ENCODE measurements at places on chromosomes 7 and 10.

- DNase-seq, result no peak
Observed at GRCh38 chr7:151003572-151003971, 12.8 kb downstream of the NOS3 start.

GRCh38 chr7:105016709-105017656 lies 3.0 kb downstream of the KMT2E start:
- no peak for DNase-seq

DNA sequence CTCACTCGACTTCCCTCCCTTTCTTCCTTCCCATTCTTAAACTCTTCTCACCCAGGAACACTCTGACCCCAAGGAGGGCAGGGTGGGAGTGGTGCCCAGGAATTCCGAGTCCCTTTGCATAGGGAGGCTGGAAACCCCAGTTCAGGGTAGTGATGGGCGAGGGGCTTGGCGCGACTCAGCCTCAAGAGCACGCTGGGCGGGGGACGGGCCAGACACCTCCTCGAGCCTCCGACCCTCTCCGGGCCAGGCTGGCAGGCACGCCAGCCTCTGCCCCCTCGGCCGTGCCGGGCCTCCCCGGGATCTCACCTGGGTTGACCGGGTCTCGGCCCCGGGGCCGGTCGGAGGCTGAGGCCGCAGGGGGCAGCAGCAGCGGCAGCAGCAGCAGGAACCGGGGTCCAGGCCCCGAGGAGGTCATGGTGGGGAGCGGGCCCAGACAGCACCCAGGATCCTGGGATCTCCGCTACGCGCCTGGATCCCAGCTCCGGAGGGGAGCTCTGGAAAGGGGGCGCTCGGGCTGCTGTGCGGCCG lies 457 bp downstream of the PLOD3 start:
- DNase-seq, result no peak

GRCh38 chr7:107154826-107155225 lies 14.0 kb upstream of the HBP1 start:
- no peak for DNase-seq

DNA sequence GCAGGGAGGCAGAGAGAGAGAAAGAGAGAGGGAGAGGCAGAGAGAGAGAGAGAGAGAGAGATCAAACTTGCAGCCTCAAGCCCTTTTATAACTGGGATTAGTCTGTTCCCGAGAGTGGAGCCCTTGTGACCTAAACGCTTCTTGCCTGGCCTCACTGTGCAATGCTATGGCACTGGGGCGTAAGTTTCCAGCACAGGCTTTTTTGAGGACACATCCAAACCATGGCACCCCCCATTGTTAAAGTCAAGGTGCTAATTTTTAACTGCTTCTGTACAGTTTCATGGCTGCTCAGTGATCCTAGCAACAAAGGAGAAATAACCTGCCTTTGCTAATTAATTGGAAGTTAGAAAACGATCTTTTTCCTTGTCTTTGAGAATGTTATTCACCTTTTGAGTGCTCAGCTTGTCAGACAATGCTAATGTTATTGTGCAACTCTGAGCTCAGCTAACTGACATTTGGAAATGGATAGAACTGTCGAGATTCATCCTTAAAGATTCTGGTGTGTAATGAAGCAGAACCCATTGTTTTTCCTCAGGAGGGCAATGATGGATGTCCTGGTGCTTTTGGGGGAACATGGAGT lies 268.4 kb downstream of the GLRX3 start:
- no peak for DNase-seq

DNA sequence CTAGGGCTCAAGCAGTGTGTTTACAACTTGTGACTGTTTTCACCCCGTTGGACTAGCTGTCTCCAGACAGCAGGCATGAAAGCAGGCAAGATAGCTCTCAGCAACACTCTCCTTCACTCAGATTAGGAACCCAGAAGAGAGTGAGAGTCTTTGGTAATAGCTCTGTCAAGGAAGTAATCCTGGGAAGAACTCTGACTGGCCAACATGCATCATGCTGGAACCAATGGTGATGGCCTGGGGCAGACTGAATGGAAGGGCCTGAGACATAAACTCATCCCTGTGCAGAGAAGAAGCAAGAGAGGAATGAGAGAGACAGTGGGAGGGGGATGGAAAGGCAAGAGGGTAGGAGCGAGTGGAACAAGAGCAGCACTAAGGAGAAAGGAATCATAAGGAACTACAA lies 48.9 kb downstream of the AKR1D1 start:
- DNase-seq, result no peak
